ENCODE measurements at places on chromosomes 1 and 21.

DNA sequence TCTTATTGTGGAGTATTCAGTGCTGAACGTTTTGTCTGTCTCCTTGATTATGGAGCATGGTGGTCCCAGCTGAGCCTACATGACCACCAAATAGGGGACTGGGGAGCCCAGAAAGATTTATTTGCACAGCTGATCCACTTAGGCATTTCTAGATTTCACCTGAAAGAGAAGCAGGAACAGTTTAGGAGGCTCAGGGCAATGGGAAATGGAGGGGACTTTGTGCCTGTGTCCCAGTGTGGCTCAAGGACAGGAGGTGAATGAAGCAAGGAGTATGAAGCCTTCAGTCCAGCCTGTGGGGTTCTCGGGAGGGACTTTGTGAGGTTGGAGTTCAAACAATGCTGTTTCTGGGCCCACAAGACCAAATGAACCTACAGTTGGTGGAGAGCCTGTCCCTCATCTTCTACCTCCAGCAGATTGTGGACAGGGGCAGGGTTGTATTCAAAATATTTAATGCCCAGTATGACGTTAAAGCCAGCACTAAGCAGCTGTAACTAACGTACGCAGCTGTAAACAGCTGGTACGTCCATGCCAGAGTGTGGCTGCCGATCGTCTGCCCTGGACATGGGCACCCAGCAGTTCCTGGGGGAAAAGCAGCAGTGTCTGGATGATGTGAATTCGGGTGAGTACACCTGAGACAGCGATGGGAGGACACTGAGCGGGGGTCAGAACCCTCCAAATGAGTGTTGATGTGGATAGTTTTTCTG lies 164.9 kb upstream of the RAB4A start:
- DNase-seq = no peak

- DNase-seq = no peak
Measured at GRCh38 chr21:25496825-25497482, 110.3 kb downstream of the MRPL39 start.

DNA sequence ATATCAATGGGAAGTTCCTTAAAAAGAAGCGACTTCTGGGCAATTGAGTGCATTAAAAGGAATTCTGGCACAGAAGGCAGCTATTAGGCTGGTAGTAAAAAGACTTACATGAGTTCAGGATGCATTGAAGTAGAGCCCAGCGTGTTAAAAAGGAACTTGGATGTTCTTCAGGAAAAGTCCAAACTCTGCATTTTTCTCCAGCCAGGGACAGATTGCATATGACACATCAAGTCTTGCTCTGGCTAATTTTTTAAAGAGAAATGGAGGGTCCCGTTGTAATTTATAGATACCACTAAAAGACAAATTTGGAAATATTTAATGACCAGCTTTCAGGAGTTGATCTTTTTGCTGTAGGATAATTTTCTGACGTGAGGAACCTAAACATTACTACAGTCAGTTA lies 1.2 kb downstream of the TPRG1L start:
- DNase-seq = no peak

DNA sequence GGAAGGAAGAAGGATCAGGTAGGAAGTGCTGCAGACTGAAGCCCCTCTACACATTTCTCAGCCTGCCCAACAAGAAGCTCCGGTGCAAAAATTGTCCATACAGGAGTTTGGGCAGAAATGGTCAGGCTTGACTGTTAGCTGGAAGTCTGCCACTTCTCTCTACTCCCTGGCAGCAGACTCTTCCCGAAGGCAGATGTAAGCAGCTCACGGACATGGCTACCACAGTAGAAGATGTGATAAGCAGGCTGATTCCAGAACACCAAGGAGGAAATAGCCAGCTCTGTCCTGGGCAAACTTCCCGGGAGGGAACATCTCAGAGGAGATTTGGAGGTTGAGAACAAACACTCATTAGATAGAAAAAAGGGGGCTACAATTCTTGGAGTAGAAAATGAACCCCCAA lies 52.6 kb downstream of the TRABD2B start:
- DNase-seq = no peak

GRCh38 chr1:9590945-9591668 lies 2.4 kb downstream of the TMEM201 start:
- no peak for DNase-seq

DNA sequence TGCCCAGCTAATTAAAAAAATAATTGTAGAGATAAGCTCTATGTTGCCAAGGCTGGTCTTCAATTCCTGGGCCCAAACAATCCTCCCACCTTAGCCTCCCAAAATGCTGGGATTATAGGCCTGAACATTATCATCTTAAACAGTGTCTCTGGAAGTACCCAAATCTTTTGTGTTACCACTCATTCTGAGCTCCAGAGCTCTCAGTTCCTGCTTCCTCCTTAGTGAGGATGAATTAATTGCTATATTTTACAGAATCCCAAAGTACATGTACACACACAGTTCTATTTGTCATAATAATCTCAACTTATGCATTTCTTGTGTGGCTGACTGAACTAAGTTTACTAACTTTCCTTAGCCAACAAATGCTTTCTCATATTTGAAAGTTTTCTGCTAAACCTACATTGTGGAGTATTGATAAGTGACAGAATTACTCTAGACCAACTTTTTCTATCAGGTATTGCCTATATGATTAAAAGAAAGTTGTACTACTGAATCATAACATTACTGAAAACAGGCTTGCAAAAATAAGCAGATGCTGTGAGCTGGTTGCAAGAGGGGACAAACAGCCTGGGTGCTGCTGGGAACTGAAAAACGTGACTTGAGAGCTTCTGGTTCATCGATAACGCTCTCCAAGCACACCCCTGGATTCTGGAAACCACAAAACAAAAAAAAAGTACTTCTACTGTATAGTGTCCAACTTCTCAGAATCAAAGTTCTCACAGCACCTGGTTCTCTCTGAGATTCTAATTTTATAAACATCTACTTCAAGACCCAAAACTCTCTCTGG lies 15.3 kb downstream of the VAV3 start:
- DNase-seq = no peak

DNA sequence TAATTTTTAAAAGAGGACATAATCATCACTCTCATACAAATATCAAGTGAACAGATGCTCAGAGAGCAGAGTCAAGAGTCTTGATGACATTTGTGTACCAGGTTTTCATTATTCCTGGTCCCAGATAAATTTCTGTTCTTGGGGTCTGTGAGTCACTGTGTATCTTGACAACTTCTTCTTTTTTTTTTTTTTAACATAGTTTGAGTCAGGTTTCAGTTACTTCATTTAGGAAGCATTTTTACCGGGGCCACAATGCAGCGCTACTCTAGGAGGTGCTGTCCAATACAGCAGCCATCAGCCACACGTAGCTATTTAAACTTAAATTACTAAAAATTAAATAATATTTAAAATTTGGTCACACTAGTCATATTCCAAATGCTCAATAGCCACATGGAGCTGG lies 188.1 kb upstream of the SAMSN1 start:
- DNase-seq = peak; percentile 5

GRCh38 chr1:188689542-188689941 lies 1788.1 kb downstream of the BRINP3 start:
- no peak for DNase-seq

- no peak for DNase-seq
Measured at GRCh38 chr1:87044840-87045239, 130.4 kb downstream of the HS2ST1 start.

DNA sequence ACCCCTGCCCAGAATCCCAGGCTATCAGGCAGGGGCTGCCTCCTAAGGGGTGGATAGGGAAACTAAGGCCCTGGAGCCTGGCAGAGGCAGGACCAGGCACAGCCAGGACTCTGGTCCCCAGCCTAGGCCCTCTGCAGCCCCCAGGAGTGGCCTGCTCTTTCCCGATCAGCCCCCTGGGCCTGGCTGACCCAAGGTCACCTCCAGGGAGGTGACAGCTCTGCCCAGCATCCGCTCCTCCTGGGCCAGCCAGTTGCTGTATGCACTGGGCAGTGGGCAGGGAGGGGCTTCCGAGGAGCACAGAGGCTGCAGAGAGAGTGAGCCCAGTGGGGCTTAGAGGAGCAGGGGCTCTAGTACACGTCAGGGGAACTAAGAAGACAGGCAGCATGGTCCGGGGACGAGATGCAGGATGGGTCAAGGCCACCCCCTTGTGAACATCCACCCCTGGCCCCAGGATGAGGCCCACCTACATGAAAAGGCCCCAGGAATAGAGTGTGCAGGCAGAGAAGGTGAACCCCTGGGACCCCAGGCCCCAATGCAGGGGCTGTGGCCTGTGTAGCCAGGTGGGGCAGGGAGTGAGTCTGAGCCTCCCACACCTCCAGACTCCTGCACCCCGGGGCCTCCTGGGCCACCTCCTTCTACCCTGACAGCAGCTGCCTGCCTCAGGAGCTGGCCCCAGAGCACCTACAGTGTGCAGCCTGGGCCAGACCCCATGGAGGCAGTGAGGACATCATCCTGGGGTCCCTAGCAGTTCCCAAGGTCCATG lies 32.8 kb downstream of the WNT9A start:
- DNase-seq = no peak

DNA sequence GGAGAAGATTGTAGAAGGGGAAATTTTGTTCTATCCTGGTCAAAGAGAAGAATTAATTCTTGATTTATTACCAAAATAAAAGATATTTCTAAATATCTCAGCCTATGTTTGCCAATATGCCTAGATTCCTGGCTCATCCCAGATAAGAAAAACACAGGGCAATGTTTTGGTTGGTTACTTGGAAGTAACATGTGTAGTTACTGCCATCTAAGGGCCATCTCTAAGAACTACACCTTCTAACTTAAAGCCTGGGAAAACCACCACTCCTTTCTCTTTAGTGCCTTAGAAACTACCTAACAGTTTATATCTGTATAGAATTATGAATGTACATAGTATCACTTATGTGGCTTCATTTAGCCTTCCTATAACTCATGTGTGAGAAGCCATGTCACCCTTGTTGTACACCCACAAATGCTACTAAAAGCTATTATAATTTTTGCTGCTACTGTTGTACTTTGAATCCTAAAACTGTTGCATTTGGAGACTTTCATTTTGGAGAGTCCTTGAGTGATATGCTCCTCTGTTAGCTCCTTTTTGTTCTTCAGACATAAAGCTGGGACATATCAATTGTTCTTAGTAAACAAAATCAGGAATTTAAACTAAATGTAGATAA lies 4.5 kb downstream of the AIM2 start:
- no peak for DNase-seq

DNA sequence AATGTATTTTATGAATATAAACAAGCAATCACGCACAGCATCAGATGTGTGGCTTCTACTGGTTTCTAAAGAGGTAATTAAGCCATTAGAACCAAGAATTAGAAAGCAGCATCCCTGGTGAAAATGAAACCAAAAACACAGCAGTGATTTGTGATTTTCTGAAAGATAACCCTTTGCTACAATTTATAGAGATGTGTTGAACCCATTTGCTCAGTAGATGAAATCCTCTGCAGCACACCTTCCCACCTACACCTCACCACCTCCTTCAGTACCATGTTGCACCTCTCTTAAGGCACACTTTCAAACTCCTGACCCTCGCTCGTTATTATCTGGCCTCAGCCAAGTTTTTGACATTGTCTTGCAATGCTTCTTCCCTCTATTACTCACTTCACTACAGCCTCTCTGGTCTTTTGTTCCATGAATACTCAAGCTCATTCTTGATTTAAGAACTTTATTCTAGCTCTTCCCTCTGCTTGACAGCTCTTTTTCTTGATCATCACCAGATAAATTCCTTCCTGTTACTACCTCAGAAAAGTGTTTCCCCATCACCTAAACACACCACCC lies 38.6 kb downstream of the NSL1 start:
- DNase-seq = no peak

GRCh38 chr1:200150721-200151120 lies 123.2 kb downstream of the NR5A2 start:
- DNase-seq = no peak

DNA sequence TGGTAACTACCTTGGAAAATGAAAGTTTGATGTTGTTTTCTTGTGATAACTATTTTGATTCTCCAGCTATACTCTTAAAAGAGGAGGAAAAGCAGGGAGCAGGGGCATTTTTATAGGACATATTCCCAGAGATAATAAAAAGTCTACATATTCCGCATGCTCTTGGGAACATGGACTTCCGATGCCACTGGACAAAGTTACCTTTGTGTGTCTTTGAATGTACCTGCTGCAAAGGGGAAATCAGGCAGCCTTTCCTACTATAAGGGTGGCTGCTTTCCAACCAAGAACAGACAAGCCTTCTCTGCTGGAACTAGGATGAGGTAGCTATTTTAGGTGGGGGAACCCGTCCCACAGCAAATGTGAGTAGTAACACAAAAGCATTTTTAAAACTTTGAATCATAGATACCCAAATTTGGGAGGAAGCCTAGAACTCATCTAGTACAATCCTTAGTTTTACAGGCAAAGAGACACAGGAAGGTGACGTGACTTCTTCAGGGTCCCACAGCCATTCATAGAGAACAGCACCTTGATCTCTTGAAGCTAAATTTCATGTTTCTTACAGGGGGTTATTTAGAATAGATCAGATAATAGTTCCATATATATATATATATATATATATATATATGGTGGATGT lies 179.9 kb downstream of the FASLG start:
- DNase-seq = no peak

DNA sequence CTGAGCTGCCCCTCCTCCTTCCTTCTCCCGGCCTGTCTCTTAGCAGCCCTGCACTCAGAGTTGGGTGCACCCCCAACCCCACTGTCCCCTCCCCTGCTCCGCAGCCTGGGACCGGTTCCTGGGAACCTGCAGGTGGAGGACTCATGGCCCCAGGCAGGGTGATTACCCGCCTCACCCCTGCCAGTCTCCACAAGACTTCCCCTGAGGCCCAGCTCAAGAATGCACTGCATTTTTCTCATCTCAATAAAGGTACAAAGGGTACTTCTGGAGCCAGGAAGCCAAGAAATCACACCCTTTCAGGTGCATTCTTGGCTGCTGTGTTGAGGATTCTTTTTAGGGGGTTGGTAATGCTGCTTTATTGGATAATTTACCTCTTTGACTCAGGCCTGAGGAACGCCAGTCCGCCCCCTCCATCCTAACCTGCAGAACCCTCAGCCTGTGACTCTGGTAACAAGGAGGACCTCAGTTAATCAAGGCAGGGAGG lies 126.3 kb upstream of the TMPRSS2 start:
- DNase-seq = no peak

DNA sequence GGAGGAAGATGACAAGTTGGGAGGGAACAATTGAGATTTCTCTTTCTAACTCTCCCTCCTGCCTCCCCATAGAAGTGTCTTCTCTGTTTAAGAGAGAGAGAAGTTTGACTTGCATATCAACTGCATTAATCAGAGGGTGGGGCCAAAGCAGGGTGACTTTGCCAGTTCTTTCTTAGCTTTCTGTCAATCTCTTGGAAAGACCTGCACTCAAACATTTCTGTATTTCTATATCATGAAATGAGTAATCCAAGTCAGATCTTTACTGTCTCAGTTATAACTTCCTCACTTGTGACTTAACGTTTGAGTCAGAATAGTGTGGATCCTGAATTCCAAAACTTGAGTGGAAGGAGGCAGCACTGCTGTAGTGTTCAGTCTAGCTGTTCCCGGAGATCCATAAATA lies 180.8 kb upstream of the KCNK2 start:
- DNase-seq = no peak

DNA sequence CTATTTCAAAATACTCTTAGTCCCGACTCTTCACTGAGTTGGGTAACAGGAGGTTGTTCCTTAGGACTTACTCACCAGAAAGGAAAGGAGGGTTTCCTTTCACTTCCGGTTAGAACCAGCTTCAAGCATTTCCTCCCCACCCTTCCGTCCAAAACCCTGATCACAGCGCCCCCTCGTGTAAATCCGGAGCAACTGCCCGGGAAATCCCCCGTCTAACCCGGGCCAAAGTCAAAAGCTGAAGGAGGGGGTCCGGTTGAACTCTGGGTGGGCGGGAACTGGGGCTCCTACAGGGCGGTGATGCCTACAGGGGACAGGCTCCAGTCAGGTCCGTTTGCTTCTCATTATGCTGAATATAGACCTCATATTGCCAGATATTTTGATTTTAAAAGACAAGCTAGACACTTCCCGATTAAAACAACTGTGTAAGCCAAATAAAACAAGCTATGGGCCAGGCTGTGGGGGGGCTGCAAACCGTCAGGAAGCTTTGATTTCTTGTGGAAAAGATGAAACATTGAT lies 15.0 kb upstream of the MTARC2 start:
- DNase-seq = peak; percentile 72
